Gastroesophageal sphincter (tissue), 4 donors: ENCODE measurements at places on chromosomes 11 and 22. TPM values are rescaled to one million over a fixed set of nuclear protein-coding genes. Genes with fewer than 3 reads are reported as not detected.
A peak's percentile ranks its signal among the peaks of the same experiment; 100 is the strongest.

Gene LDHA
- total RNA-seq, result 611 TPM

Gene UBXN1
- 162 TPM for total RNA-seq

Gene KCNJ1
- total RNA-seq, result not detected

Gene CCDC157
- total RNA-seq, result 1.3 TPM

GRCh38 chr11:35725885-35726284 lies 63.3 kb downstream of the TRIM44 start:
- no peak for ATAC-seq

DNA sequence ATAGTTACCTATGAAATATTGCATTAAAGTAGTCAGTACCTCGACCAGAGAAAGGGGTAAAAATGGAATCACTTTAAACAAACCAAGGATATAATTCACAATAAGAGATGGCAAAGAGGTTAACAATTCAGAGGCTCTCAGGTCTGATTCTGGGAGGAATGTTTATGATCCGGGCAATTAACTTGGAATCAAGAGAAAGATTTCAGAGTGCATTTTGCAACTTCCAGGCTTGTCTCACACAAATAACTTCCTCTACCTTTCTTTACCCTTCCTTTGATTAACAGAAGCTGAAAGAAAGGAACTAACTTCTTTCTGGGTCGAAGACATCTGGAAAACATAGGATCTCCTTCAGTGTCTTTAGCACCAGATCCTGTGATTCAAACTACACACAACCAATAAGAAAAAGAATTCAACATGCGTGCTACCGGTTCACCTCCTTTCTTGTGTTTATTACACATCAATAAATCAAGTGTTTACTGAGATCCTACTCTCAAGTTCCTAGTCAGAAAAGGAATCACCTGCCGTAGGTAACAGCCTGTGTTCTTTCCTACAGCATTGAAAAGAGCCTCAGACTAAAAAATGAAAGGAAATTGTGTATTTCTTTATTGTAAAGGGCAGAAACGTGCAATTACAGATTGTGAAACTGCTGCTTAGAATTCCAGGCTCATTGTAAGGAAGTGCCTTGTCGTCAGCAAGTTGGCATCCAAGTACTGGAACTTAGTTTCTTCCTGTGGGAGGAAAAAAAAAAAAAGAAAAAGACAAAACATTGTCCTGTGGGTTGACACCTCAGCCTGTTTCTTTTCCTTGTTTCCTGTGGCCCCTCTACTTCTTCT lies 29.5 kb downstream of the CARD18 start:
- ATAC-seq, result no peak

- ATAC-seq, result peak; percentile 56
These were observed 32.1 kb upstream of the GNB1L start for GRCh38 chr22:19886605-19887255.

GRCh38 chr11:121800731-121801393 lies 315.2 kb downstream of the BLID start:
- ATAC-seq, result peak; percentile 50

GRCh38 chr11:65047581-65048422 lies 6.8 kb downstream of the SAC3D1 start:
- ATAC-seq, result peak; percentile 57

GRCh38 chr11:79960461-79960860 lies 519.6 kb upstream of the TENM4 start:
- ATAC-seq, result no peak

GRCh38 chr11:111665777-111666176 lies 63.5 kb downstream of the SIK2 start:
- ATAC-seq, result no peak

DNA sequence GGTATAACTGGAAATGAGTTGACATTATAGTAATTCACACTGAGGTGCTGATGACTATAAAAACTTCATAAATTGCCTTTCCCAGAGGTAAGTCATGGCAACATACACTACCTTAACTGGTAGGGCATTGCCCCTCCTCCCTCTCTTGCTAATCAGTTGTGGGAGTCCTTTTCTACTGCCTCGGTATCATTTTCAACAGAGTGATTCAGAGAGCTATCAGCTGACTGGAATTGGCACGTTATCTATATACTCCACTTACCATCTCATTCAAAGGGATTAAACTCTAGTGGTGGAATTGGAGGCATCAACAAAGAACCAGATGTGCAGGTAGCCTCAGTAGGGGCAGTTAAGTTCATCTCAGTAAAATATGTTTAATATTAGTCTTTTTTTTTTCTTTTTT lies 8.0 kb upstream of the NUP160 start:
- no peak for ATAC-seq

DNA sequence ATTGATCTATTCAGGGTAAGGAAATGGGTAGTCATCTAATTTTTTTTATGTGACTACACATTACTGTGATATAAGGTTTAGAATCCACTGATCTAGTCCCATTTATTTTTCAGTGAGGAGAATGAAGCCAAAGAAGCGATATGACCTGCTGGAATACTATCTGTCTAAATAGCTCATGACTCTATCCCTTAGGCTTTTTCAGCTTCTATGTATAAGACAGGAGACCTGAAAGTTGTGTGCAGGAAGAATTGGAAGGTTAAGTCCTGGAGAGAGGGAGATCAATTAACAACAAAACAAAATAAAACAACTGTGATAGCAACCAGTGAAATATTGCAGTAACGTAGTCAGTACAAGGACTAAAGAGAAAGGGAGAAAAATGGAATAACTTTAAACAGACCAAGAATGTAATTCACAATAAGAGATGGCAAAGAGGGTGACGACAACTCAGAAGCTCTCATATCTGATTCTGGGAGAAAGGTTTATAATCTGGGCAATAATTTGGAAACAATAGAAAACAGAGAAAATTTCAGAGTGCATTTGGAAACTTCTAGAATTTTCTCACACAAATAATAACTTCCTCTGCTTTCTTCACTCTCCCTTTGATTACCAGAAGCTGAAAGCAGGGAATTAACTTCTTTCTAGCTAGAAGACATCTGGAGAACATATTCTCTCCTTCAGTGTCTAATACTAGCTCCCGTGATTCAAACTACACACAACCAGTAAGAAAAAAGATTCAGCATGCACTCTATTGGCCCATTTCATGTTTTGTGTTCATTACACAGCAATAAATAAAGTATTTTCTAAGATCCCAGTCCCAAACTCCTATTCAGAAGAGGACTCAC lies 19.2 kb upstream of the CASP12 start:
- peak; percentile 31 for ATAC-seq

DNA sequence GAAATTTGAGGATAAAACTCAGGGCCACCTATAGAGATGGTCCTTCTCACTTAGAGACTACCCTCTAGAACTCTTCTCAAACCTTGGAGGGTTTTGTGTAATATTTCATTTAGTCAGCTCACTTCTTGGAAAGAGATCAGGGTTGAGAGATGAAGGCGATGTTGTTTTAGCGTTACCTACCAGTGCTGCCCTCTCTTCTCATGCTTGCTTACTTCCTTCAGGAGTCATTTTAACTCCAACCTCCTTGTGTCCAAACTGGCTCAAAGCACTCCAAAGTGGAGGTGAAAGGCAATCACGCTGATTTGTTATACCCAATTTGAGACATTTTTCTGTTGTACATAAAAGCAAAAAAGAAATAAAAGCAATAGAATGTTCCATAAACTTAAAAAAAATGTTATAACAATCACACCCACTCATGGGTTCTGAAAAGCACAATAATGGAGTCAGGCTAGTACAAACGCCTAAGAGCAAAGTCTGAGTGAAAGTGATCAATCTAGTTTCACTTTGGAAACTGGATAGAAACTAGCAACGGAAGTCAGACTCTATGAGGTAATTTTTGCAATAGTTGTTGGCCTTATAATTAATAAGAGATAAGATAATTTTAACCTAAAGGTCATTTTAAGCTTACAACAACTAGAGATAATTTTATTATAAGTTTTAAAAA lies 117.1 kb downstream of the MRTFA start:
- ATAC-seq, result no peak
